ENCODE measurements at places on chromosomes 7 and 10.

GRCh38 chr7:22588351-22588750, 88.4 kb upstream of the STEAP1B start:
- no peak for DNase-seq

- DNase-seq: no peak
Observed at GRCh38 chr10:82796510-82796909, 921.5 kb downstream of the NRG3 start.

DNA sequence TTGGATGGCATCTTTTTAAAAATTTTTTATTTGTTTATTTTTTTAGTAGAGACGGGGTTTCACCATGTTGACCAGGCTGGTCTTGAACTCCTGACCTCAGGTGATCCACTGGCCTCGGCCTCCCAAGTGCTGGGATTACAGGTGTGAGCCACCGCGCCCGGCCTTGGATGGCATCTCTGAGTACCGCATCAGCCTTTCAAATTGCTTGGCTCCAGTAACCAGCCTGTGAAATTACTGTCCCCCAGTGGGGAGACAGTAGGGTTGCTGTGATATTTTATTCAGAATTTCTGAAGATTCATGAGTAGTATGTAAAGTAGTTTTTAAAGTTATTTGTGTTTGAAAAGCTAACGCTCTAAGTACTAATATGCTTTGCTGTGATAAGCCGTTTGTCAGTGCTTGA, 1.2 kb downstream of the NUB1 start:
- DNase-seq: no peak

GRCh38 chr10:113167702-113168101, 217.7 kb downstream of the TCF7L2 start:
- no peak for DNase-seq

- no peak for DNase-seq
Observed at GRCh38 chr10:110681023-110681681, 37.0 kb downstream of the RBM20 start.

GRCh38 chr7:3861386-3861785, 560.3 kb downstream of the SDK1 start:
- no peak for DNase-seq

GRCh38 chr7:47617131-47617530, 35.2 kb upstream of the TNS3 start:
- no peak for DNase-seq

DNA sequence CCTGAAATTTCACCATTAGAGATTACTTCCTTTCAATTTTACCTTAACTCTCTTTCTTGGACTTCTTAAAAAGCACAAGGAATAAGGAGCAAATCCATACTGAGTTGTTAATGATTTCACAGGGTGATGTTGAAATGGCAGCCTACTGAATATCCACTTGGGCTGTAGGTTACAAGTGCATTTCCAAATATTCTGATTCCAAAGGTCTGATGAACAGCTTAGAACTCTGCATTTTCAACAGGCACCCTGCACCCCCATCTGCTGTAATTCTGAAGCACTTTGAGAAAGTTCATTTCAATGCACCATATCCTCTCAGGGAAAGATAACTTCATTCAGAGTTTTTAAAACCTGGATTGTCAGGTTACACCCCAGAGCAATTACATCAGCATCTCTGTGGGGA, 368.4 kb downstream of the KCNMA1 start:
- DNase-seq: no peak

DNA sequence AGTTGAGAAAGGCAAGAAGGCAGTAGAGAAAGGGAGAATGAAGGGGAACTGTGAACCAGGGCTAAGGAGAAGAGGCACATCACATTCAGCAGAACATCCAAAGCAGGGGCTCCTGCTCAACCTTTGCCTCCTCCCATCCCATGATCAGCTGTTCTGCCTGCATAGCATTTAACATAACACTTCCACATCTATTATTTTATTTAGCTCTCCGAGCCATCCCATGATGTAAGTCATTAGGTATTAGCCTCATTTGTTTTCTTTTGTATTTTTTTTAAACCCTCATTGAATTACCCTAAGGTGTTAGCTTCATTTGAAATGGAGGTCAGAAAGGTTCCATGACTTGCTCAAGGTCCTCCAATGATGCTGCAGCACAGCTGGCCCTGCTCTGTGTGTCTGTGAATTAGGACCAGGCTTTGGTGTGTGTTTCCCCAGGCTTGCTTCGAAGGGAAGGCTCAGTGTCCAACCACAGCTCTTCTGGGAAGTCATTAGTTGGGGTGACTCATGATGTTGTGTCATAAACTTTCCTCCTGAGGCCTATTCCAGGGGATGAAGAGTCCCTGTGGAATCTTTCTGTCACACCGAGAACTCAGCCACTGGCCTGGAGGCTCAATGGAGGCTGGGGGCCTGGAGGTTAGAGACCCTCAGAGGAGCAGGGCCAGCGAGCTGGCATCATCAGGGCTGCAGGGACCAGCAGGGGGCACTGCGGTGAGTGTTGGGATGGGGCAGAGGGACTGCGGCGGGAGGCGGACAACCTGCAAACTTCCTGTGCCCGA, 16.5 kb downstream of the NPFFR1 start:
- DNase-seq: peak; percentile 17

- DNase-seq: no peak
Observed at GRCh38 chr10:88890681-88891381, 10.8 kb downstream of the STAMBPL1 start.

GRCh38 chr10:103870516-103870915, 15.1 kb upstream of the SH3PXD2A start:
- DNase-seq: no peak

- no peak for DNase-seq
Observed at GRCh38 chr7:7857143-7857583, 111.4 kb upstream of the GLCCI1 start.

DNA sequence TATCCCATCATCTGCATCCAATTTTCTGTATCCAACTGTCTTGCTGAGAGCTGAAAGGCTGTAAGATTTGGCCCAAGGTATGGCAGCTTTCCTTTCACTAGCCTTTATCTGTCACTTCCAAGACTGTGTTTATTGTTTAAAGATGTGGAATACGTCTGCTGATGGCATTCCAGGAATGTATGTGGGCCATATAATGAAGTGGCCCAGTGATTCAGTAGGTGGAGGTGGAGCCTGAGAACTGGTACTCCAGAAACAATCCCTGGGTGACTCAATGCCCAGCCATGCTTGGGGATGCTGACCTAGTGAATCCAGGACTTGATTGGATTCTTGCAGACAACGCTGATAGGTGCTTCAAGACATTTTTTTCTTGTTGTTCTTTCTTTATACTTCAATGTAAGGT, 13.5 kb downstream of the NEUROD6 start:
- DNase-seq: no peak

- DNase-seq: no peak
Observed at GRCh38 chr10:133094286-133094685, 6.6 kb downstream of the ADGRA1 start.

DNA sequence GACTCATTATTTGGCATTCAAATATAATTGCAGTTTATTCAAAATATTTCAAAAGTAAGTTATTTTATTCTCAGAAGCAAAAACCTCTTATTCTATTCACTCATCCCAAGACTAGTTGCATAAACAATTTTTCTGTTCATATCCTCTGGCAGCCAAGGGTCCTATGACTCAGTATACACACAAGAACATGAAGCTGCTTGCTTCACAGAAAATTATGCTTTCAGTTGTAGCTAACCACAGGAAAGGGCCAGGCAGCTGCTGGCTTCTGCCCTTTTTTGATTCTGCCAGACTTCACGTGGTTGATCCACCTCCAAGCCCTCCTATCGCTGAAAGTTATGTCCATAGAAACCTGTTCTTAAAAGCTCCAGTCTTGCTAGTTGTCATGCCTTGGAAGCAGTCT, 108.8 kb downstream of the ABCA13 start:
- no peak for DNase-seq

- DNase-seq: no peak
Observed at GRCh38 chr7:71486414-71486813, 354.5 kb downstream of the GALNT17 start.

DNA sequence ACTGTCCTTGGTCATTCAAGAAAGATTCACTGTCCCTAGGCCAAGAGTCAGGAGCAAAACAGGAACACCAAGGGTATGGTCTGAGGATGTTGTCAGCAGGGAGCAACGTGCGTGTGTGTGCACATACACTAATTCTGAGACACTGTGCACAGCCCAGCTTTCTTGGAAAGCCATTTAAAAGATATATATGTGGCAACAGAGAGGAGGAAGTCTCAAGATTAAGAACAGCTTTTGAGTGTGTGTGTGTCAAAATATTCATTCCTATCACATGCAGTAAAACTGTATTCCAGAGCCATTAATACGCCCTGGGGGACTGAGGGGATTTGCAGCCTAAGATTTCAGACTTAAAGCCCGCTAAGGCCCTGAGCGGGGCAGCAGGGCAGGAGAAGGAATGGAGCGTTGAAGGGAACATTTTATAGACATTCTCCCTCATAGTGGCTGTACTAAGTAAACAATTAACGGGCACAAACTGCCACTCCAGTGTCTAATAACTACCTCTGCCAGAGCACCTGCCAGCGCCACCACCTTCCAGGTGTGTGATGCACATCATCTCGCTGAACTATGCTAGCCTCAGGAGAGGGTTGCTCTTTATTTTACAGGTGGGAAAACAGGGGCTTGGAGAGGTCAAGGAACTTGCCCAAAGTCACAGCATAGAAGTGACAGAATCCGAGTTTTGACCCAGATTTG, 2.0 kb downstream of the NOD1 start:
- no peak for DNase-seq

- DNase-seq: no peak
Observed at GRCh38 chr7:69430384-69431021, 167.8 kb upstream of the AUTS2 start.

GRCh38 chr7:73586911-73587310, 8.5 kb upstream of the TBL2 start:
- no peak for DNase-seq
